ENCODE measurements at places on chromosomes 13 and 19. TPM values are rescaled to one million over a fixed set of nuclear protein-coding genes. Genes with fewer than 3 reads are reported as not detected.
A peak's percentile ranks its signal among the peaks of the same experiment; 100 is the strongest.

GRCh38 chr19:13289295-13289694 is 139.1 kb downstream of the IER2 start:
- DNase-seq: no peak

GRCh38 chr13:112133499-112134390 is 66.8 kb downstream of the SOX1 start:
- no peak for DNase-seq

FOXO1 gene
- 6.8 TPM for total RNA-seq

NR2F6 gene
- 35.5 TPM for total RNA-seq

ZNF132 gene
- 4.8 TPM for total RNA-seq

DNA sequence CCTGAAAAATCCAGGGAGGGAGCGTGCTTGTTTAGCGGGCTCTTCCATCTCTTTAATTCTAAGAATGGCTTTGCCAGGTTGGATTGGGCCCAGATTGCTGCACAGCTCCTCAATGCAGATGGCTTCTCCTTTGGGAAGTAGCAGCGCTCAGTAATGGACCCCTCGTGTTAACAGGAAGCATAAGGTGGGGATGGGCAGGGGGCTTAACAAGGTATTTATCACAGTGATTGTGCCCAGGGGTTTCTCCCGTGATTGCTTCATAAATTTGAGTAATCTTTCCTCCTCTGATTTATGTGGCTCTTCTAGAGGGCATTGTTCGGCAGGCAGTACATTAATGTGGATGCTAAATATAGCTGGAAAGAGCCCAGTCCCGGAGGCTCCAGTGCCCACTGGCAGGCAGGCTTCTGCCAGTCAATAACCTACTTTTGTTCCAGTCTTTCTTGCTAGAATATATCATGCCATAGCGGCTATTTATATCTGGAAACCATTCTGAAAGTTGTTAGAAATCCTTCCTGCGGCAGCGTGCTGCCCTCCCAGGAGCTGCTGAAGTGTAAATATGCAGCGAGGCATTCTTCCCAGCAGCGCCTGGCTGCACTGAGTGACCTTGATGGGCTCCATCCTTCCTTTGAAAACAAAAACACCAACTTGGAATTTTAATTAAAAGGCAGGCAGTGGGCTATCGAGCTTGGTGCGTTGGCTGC is 65.0 kb downstream of the FGF9 start:
- DNase-seq: no peak

GRCh38 chr19:36488846-36489117 is 579 bp downstream of the ZNF566 start:
- DNase-seq: no peak

ZNF211 gene
- 12.2 TPM for total RNA-seq

CEACAM1 gene
- 0.62 TPM for total RNA-seq

DNA sequence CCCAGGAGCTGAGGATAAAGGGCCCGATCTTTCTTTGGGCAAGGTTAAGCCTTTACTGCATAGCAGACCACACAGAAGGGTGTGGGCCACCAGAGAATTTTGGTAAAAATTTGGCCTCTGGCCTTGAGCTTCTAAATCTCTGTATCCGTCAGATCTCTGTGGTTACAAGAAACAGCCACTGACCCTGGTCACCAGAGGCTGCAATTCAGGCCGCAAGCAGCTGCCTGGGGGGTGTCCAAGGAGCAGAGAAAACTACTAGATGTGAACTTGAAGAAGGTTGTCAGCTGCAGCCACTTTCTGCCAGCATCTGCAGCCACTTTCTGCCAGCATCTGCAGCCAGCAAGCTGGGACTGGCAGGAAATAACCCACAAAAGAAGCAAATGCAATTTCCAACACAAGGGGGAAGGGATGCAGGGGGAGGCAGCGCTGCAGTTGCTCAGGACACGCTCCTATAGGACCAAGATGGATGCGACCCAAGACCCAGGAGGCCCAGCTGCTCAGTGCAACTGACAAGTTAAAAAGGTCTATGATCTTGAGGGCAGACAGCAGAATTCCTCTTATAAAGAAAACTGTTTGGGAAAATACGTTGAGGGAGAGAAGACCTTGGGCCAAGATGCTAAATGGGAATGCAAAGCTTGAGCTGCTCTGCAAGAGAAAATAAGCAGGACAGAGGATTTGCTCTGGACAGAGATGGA is 8.4 kb upstream of the CEACAM19 start:
- peak; percentile 87 for DNase-seq

- DNase-seq: no peak
These were observed 268.7 kb downstream of the DCT start for GRCh38 chr13:94210816-94211215.

DNA sequence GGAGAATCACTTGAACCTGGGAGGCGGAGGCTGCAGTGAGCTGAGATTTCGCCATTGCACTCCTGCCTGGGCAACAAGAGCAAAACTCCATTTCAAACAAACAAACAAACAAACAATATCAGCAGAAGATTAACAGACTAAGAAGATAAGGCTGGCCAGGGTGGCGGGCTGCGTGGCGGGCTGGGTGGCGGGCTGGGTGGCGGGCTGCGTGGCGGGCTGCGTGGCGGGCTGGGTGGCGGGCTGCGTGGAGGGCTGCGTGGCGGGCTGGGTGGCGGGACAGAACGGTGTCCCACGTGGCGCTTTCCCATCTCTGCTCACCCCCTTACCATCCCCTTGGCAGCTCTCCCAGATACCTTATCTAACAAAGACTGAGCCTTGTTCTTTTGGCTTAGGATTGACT is 196.2 kb downstream of the COL4A1 start:
- DNase-seq: no peak

LILRA5 gene
- not detected for total RNA-seq

DNA sequence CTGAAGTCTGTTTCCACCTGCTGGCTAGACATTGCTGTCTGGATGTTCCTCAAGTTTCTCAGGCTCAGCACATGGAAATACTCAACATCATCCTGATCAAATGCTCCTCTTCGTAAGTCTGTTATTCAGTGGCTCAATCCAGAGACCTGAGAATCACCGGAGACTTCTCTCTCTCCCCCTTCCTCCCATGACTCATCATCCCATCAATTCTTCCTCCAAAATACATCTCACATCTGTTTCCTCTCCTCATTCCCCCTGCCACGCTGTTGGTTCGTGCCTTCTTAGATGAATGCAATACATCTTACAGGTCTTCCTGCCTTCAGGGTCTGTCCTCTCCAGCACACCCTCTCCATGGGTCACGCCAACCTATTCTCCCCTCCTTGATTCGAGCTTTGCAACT is 7.4 kb upstream of the RXFP2 start:
- no peak for DNase-seq

Data from M059J (cell line).